ENCODE measurements at places on chromosomes 11 and 22. TPM values are rescaled to one million over a fixed set of nuclear protein-coding genes. Genes with fewer than 3 reads are reported as not detected.

GRCh38 chr22:30079952-30080533 lies at the start of gene HORMAD2:
Gene HORMAD2 (plus strand): TSS chr22:30080464. CDS start chr22:30093953, 13,489 bp downstream.
- H3K36me3 ChIP-seq = no peaks in the 10 kb centered on the region
- H3K27me3 ChIP-seq = no peaks in the 10 kb centered on the region
- H3K4me3 ChIP-seq = no peak within 1 kb of the TSS
- no peak for DNase-seq
- H3K27ac ChIP-seq = no peak within 1 kb of the TSS
- H3K4me1 ChIP-seq = no peaks in the 10 kb centered on the region

DNA sequence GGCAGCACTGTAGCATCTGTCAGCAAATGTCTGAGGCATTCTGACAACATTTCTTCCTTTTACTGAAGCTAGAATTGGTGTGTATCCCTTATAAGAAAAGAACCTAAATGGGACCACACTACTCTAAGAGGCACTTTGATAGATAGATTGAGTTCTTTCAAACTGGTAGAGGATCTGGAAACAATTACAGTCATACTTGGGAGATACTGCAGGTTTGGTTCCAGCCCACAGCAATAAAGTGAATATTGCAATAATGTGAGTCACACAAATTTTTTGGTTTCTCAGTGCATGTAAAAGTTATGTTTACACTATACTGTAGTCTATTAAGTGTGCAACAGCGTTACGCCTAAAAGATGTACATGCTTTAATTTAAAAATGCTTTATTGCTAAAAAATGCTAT lies 96.9 kb downstream of the SBF2 start:
- no peak for DNase-seq
- H3K27me3 ChIP-seq = no peaks in the 10 kb centered on the region
- no peak overlapping the region for H3K27ac ChIP-seq
- no peaks in the 10 kb centered on the region for H3K4me1 ChIP-seq

DNA sequence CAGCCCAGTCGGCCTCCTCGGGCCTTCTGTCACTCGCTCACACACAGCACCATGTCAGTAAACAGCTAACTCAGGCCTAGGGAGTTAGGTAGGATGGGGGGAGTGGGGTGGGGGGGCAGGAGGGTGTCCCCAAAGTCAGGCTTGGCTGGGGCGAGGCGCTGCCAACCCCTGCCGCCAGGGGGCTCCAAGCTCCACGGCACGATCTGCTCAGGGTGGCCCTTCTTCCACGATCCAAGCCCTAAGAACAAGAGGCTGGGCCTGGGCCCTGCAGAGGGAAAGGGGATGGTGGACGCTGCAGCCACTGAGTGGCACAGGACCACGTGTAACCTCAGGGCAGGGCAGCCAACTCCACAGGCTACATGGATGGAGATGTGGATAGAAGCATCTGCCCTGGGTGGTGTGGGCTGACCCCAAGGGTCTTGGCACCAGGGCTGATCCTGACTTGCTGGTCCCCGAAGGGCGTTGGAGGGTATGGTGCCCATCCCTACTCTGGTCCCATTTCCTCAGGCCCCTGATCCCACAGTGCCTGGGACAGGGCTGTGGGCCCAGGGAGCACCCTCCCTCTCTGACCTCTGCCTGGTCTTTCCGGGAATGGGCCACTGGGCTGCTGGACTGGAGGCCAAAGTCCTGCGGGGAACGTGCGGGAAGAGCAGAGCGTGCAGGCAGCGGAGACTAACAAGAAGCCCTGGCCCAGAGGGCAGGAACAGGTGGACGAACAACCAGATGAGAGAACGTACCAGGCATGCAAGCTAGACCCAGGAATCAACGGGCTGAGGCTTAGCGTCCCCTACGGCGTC lies 29.1 kb upstream of the TXNRD2 start:
- no peak overlapping the region for H3K27ac ChIP-seq
- no peak overlapping the region for H3K4me3 ChIP-seq
- H3K4me1 ChIP-seq = no peaks in the 10 kb centered on the region
- H3K27me3 ChIP-seq = no peaks in the 10 kb centered on the region
- DNase-seq = peak; percentile 76
- peaks cover 5% of the 10 kb centered on the region for H3K36me3 ChIP-seq

BIK gene
- 1.6 TPM for polyA plus RNA-seq

- H3K27ac ChIP-seq = no peak overlapping the region
- no peak for DNase-seq
- no peaks in the 10 kb centered on the region for H3K36me3 ChIP-seq
- H3K4me1 ChIP-seq = no peaks in the 10 kb centered on the region
- H3K27me3 ChIP-seq = no peaks in the 10 kb centered on the region
- no peak overlapping the region for H3K4me3 ChIP-seq
These were observed 84.4 kb upstream of the MYOD1 start for GRCh38 chr11:17634776-17635550.

GRCh38 chr11:124880290-124880611 lies 15.0 kb downstream of the ROBO3 start:
- H3K36me3 ChIP-seq = no peaks in the 10 kb centered on the region
- no peak for DNase-seq
- H3K4me3 ChIP-seq = no peak overlapping the region
- H3K4me1 ChIP-seq = no peaks in the 10 kb centered on the region
- H3K27me3 ChIP-seq = no peaks in the 10 kb centered on the region

DNA sequence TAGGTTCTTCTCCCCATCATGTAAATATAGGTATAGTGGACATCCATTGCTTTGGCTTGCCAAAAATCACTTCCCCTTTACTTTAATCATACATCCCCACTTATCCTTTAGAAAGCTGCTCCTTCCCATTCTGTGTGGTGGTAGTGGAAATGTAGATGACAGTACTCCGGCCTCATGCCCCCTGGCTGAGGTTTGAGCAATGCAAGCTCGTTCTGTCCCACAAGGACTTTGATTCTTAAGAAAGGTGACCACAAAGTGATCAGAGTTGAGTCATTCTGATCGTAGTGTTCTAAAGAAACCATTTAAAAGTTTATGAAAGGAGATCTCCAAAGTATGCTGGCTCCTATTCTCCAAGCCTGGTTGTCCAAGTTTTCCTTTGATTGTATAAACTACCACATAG lies 10.9 kb downstream of the TUG1 start:
- no peaks in the 10 kb centered on the region for H3K27me3 ChIP-seq
- H3K36me3 ChIP-seq = peaks cover 6% of the 10 kb centered on the region
- H3K27ac ChIP-seq = no peak overlapping the region
- H3K4me3 ChIP-seq = no peak overlapping the region
- no peaks in the 10 kb centered on the region for H3K4me1 ChIP-seq

GRCh38 chr11:45149483-45150056 lies 3.1 kb downstream of the PRDM11 start:
- H3K4me1 ChIP-seq = peaks cover under 1% of the 10 kb centered on the region
- no peaks in the 10 kb centered on the region for H3K27me3 ChIP-seq
- H3K4me3 ChIP-seq = no peak overlapping the region
- DNase-seq = peak; percentile 57
- no peak overlapping the region for H3K27ac ChIP-seq

DNA sequence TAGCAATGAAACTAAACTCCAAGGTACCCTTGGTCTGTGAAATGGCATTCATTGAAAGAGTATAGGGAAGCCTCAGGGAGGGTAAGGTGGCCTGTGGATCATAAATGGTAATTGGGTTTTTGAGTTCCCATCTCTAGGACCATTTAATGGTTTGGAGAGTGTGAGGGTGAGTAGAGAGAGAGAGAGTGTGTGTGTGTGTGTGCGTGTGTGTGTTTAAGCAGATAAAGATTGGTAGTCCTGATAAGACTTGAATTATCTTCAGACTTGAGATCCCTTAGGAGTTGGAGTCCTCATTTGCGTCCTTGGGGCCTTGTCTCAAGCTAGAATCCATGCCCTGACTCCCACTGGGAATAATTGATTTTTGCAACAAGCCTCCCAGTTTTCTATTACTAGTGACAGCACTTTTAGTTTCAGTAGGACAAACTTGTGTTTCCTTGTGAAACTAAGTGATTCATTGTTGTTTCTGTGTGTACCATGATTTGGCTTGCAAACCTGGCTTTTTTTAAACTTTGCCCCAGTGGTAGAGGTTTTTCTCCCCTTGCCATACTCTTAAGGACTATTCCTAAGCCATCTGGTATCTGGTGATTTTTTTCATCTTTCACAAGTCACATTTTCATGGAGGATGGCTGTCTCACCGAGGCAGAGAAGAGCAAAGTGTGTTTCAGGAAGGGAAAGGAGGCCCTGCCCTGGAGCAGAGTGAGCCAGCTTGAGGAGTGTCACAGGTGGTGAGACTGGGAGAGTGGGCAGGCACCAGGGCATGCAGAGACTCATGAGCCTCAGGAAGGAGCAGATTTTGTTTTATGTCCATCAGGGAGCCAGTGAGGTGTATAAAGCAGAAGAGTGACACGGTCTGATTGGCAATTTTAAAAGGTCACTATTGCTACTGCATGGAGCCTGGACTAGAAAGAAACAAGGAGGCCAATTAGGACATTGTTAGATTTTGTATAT lies 26.7 kb downstream of the ALKBH3 start:
- no peak overlapping the region for H3K4me3 ChIP-seq
- no peak for DNase-seq
- no peak overlapping the region for H3K27ac ChIP-seq
- H3K36me3 ChIP-seq = peaks cover 2% of the 10 kb centered on the region
- H3K4me1 ChIP-seq = no peaks in the 10 kb centered on the region
- no peaks in the 10 kb centered on the region for H3K27me3 ChIP-seq

DNA sequence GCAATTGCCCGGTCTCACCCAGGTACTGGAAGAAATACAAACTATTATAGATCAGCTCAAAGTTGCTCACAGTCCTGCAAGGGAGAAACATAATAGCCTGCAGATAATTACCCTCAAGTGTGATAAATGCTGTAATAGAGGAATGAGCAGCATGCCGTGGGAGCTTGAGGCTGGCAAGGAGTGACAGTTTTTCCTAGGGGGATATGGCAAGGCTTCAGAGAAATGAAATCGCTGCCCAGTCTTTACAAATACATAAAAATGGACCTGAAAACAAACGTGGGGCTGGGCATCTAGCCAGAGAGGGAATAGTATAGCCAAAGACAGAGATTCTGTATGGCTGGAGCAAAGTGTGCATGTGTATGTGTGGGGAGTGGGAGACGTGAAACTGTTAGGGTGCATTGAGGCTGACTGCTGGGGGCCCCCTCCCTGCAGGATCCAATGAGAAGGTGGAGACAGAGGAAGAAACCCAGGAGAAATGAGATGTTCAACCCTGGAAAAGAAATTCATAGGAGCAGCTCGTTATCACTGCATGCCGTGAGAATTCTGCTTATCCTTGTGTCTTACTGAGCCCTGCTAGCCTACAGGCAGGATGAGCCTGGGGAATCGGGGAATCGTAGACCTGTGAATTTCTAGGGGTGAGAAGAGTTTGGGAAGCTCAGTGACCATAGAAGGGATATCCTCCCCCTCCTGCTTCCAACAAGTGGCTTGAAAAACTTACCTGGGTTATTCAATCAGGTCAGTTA lies 167.0 kb downstream of the LDLRAD3 start:
- no peaks in the 10 kb centered on the region for H3K27me3 ChIP-seq
- no peak for DNase-seq
- no peak overlapping the region for H3K27ac ChIP-seq
- H3K4me3 ChIP-seq = no peak overlapping the region

- DNase-seq = peak; percentile 66
- H3K4me3 ChIP-seq = no peak overlapping the region
- H3K36me3 ChIP-seq = no peaks in the 10 kb centered on the region
- no peaks in the 10 kb centered on the region for H3K4me1 ChIP-seq
These were observed 15.5 kb upstream of the SHANK2 start for GRCh38 chr11:71267807-71268421.

OR52I2 gene
- polyA plus RNA-seq = not detected

GRCh38 chr11:8019314-8020243 lies 32.4 kb downstream of the EIF3F start:
- no peaks in the 10 kb centered on the region for H3K36me3 ChIP-seq
- H3K27ac ChIP-seq = no peak overlapping the region
- peak overlapping the region; percentile 47 for H3K4me3 ChIP-seq
- H3K27me3 ChIP-seq = no peaks in the 10 kb centered on the region

CASP1 gene
- 32.1 TPM for polyA plus RNA-seq

DNA sequence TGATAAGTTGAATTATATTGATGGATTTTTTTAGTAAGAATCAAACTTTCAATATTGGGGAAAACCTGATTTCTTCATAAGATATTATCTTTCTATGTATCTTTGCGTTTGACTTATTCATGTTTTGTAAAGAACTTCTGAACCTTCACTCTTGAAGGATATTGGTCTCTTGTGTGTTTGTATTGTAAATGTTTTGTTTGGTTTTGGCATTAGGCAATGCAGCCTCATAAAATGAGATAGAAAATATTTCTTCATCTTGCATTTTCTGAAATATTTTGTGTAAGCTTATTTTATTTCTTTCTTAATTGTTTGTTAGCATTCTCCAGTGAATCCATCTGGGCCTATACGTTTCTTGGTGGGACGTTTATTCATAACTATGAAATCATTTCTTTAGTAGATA lies 271.9 kb downstream of the RAB38 start:
- DNase-seq = no peak
- no peak overlapping the region for H3K27ac ChIP-seq
- H3K36me3 ChIP-seq = no peaks in the 10 kb centered on the region
- H3K4me3 ChIP-seq = no peak overlapping the region
- H3K27me3 ChIP-seq = no peaks in the 10 kb centered on the region
- no peaks in the 10 kb centered on the region for H3K4me1 ChIP-seq

GRCh38 chr11:123249354-123249753 lies 54.3 kb upstream of the CLMP start:
- no peaks in the 10 kb centered on the region for H3K27me3 ChIP-seq
- no peaks in the 10 kb centered on the region for H3K36me3 ChIP-seq
- H3K4me3 ChIP-seq = no peak overlapping the region
- DNase-seq = no peak
- no peaks in the 10 kb centered on the region for H3K4me1 ChIP-seq
- no peak overlapping the region for H3K27ac ChIP-seq

DNA sequence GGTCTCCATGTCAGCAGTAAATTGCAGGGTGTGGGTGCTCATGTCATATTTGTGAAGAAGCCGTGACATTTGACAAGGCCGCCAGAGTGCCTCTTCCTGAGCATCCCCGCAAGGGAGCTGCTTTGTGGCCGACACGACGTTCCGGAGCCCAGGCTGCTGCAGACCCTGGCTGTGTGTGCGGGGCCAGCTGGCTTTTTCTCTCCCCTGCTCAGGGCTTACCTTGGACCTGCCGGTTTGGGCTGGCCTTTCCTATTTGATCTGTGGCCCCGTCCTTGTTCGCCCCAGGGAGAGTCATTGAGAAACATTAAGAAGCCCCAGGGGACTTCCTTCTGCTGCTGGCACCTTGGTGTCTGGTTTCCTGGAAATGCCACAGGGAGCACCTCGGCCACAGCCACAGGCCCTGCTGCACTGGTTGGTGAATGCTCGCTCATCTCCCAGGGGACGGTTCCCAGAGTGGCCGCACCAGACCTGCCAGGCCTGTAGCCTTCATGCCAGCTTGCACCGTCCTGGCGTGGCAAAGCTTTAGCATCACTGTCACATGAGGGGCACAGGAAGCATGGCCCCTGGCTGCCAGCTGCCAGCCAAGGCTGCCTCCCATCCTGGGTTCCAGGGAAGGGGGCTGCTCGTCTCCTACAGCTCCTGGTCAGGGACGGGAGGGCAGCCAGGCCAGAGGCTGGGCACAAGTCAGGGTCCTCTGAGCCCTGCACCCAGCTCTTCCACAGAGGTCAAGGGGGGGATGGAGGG lies 5.4 kb downstream of the GRK2 start:
- DNase-seq = peak; percentile 85
- H3K36me3 ChIP-seq = no peaks in the 10 kb centered on the region
- H3K4me3 ChIP-seq = no peak overlapping the region
- no peaks in the 10 kb centered on the region for H3K4me1 ChIP-seq
